Thyroid gland (tissue), 4 donors: ENCODE measurements at places on chromosomes 2 and 18. TPM values are rescaled to one million over a fixed set of nuclear protein-coding genes. Genes with fewer than 3 reads are reported as not detected.

The KLHL41 gene
- 4.9 TPM for total RNA-seq

The HOXD13 gene
- total RNA-seq, result not detected

The COLEC12 gene
- 6.3 TPM for total RNA-seq

The SKA1 gene
- total RNA-seq, result not detected

The TANC1 gene
- total RNA-seq, result 58.9 TPM

The SPEG gene
- total RNA-seq, result 1.9 TPM

The VIL1 gene
- not detected for total RNA-seq

The FBXO36 gene
- 17.9 TPM for total RNA-seq

The ITPRIPL1 gene
- total RNA-seq, result 0.63 TPM

DNA sequence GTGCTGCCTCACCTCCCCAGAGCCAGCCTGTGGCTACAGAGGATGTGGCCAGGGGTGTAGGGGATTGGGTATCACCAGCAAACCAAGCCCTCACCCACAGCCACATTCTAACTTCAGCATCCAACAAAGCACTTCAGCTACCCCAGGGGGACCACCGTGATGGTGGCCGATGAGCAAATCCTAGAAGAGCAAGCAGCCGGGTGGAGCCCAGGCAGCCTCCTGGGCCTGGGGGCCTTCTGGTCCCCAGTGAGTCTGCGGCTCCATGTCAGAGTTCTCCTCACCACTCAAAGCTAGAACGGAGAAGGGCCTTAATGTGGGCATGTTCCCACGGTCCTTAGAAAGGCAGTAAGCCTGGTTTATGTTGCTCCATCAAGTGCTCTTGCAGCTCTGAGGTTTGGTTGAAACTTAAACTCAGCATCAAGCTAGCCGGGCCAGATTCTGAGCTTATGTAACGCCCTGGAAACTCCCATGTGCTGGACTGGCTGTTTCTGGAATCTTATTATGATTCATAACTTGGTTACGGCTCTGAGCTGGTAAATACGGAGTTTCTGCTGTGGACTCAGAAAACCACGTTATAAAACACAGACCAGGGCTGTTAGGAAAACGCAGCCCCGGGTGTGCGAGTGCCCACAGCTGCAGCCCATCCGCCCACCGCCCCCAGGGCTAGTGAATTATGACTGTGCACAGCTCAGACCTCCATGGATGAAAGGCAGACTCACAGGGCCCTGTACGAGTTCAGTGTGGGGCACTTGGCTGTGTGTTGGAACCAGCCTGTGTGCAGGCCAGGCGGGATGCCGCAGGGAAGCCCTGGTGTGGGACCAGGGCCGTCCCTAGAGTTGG lies 99.8 kb downstream of the SEPTIN10 start:
- no peaks in the 10 kb centered on the region for H3K4me1 ChIP-seq
- no peaks in the 10 kb centered on the region for H3K27me3 ChIP-seq
- H3K4me3 ChIP-seq, result no peak overlapping the region
- no peaks in the 10 kb centered on the region for H3K36me3 ChIP-seq
- no peak for DNase-seq
- H3K27ac ChIP-seq, result no peak overlapping the region

- peaks cover 18% of the 10 kb centered on the region for H3K4me1 ChIP-seq
- no peak for DNase-seq
- H3K27ac ChIP-seq, result no peak overlapping the region
- H3K27me3 ChIP-seq, result peaks cover 11% of the 10 kb centered on the region
- no peaks in the 10 kb centered on the region for H3K36me3 ChIP-seq
Observed at GRCh38 chr2:173355866-173356508, 1.3 kb downstream of the CDCA7 start.

DNA sequence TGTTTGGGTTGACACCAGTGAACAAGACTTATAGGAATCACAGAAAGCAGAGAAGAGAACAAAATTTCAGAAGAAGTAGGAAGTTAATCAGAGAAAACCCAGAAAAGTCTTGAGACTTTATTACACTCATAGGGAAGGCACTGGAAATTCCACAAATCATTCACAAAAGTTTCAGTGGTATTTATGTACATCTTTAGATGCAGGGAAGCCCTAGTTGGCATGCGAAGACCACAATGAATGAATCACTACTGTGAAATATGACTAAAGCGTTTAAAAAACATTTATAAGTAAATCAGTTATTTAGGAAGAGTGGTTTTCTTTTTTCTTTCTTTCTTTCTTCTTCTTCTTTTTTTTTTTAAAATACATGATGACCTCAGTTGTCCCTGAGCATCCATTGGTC lies 105.1 kb downstream of the NUP35 start:
- no peaks in the 10 kb centered on the region for H3K4me1 ChIP-seq
- H3K4me3 ChIP-seq, result no peak overlapping the region
- no peaks in the 10 kb centered on the region for H3K36me3 ChIP-seq
- H3K27ac ChIP-seq, result no peak overlapping the region
- DNase-seq, result no peak

GRCh38 chr2:86297382-86298147 lies 39.9 kb downstream of the REEP1 start:
- no peak overlapping the region for H3K27ac ChIP-seq
- H3K4me3 ChIP-seq, result no peak overlapping the region
- H3K27me3 ChIP-seq, result no peaks in the 10 kb centered on the region

- no peaks in the 10 kb centered on the region for H3K27me3 ChIP-seq
- DNase-seq, result no peak
- peaks cover 5% of the 10 kb centered on the region for H3K4me1 ChIP-seq
- no peak overlapping the region for H3K4me3 ChIP-seq
- no peaks in the 10 kb centered on the region for H3K36me3 ChIP-seq
Observed at GRCh38 chr2:953975-954686, 3.5 kb downstream of the SNTG2 start.

DNA sequence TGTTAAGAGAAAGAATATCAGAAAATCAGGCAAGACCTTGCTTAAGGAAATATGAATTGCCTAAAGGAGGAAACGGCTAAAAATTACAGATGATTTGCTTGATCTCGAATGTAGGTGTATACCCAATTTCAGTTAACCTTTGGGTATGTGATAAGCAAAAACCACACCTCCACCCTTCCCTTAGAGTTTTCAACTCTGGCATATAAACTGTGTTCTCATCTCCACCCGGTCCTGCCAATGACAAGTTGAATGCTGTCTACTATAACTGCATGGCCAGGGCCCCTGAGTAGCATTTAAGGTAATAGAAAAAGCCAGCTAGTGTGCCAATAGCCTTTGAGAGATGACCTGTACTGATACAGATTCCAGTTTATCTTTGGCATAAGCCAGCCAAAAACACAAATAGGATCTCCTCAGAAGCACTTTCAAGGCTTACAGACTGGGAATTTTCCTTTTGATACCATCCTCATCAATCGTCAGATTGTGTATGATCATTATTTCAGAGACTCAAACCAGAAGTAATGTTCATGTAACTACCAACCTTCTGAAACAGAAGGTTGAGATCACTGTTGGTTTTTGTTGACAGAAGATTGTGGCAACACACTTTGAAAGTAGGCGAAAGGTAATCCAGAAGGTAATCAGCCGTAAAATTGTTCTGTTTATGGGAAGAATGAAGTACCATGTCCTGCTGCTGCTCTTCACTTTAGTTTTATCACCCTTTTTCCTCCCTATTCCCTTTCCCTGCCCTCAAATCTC lies 163.1 kb downstream of the GFPT1 start:
- H3K27me3 ChIP-seq, result no peaks in the 10 kb centered on the region
- no peak overlapping the region for H3K4me3 ChIP-seq
- no peak for DNase-seq
- H3K4me1 ChIP-seq, result peaks cover 18% of the 10 kb centered on the region

DNA sequence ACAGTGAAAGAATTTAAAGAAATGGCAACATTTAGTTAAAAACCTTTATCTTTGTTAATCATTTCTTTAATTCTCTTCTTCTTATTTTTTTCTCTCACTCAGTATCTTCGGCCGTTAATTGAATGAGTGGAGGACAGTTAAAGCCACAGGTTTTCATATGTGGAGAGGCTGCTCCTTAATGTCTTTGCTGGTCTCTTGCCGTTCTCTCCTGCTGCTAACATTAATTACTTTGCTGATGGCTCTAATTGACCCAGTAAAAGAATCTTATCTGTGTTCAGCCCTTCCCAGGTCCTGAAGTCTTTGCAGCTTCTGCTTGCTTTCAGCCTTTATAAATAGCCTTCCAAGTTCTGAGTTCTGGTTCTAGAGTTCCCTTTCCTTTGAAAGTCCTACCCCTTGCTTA lies 77.1 kb downstream of the ADAM23 start:
- no peak overlapping the region for H3K4me3 ChIP-seq
- H3K4me1 ChIP-seq, result no peaks in the 10 kb centered on the region
- no peak for DNase-seq
- no peaks in the 10 kb centered on the region for H3K36me3 ChIP-seq
- no peak overlapping the region for H3K27ac ChIP-seq
- no peaks in the 10 kb centered on the region for H3K27me3 ChIP-seq

GRCh38 chr2:60368456-60368855 lies 185.0 kb downstream of the BCL11A start:
- no peaks in the 10 kb centered on the region for H3K27me3 ChIP-seq
- no peak overlapping the region for H3K4me3 ChIP-seq
- no peaks in the 10 kb centered on the region for H3K36me3 ChIP-seq

DNA sequence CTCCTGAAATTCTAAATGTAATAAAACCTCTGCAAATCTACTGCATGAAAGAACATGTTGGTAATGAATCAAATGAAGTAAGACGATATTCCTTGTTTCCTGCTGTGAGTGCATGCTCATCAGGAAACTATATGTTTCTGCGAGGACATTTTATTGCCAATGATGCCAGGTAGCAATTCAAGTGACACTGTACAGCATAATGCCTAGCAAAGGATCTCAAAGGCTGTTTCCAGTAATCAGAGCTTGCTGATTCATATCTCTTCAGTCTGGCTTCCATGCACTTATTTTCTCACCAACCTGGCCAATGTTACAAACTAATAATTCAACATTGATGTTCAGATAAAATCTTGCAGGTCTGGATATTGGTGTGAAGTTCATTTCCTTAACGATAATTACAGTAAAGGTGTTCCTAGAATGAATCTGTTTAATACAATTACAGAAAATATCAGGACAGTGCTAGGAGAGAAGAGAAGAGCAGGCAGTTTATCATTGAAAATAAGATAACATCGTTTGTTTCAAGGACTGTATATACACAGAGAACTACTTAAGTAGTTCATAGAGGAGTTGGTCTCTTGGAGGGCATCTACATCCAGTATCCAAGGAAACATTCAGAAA lies 568.5 kb upstream of the SOX11 start:
- DNase-seq, result no peak
- H3K27me3 ChIP-seq, result no peaks in the 10 kb centered on the region
- no peak overlapping the region for H3K27ac ChIP-seq
- no peak overlapping the region for H3K4me3 ChIP-seq
